ENCODE measurements at places on chromosomes 4 and X.

DNA sequence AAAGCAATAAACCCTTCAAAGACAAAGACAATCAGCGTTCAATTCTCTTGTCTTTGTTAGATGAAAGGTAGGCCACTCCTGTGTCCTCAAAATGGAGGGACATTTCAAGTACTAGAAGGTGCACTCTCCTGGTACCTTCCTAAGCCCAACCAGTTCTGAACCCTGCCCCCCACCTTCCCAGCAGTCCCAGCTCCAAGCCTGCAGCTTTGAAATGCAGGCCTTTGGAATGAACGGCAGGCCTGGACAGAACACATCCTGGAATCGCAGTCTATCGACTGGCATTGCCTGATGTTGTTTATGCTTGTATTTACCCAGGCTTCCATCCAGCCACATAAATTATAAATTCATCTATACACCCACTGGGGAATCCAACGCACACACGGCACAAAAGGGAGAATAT lies 47.4 kb downstream of the RASGEF1B start:
- DNase-seq = no peak

DNA sequence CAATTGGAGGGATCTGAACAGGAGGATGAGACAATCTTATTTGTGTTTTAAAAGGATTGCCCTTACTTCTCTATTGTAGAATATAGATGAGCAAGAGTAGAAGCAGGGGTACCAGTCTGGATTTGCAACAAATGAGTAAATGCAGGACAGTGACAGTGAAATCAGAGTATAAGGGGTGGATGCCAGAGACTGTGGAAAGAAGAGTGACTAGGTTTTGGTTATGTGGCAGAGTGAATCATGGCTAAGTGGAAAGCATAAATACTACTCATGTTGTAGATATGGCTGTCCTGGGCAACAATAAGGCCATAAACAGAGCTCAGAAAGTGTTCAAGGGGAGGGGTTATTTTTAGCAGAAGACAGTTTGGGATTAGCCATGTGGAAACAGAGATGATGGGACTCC lies 6.0 kb upstream of the VSIG4 start:
- DNase-seq = no peak

DNA sequence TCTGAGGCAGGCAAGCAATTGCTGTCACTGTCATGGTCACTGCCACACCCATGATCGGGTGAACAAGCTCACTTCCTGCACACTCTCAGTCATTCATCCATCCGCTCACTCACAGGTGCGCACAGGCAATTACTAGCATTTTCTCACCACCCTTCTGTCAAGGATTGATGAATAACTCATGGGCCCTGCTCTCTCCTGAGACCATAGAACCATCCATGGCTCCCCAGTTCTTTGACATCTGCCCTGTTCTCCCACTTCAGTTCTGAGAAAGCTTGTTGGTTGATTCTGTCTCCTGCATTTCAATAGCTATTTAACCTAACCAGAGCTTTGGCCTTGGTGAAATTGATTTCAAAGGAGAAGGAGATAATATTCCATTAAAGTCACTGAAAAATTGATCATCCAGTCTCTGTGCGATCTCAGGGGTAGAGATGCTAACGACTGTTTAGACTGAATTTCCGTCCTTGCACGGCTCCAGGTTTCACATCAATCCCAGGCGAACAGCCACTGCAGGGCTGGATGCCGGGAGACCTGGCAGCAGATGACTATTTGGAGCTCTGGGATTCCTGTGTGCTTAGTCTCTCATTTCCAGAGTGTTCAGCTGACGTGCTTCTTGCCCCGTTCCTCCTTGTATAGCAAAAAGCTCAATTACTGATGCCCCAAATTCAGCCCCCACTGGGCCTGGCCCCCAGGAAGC lies 36.9 kb upstream of the ADRA2C start:
- no peak for DNase-seq

GRCh38 chrX:65668377-65669310 lies 1.2 kb downstream of the MSN start:
- DNase-seq = peak; percentile 30

DNA sequence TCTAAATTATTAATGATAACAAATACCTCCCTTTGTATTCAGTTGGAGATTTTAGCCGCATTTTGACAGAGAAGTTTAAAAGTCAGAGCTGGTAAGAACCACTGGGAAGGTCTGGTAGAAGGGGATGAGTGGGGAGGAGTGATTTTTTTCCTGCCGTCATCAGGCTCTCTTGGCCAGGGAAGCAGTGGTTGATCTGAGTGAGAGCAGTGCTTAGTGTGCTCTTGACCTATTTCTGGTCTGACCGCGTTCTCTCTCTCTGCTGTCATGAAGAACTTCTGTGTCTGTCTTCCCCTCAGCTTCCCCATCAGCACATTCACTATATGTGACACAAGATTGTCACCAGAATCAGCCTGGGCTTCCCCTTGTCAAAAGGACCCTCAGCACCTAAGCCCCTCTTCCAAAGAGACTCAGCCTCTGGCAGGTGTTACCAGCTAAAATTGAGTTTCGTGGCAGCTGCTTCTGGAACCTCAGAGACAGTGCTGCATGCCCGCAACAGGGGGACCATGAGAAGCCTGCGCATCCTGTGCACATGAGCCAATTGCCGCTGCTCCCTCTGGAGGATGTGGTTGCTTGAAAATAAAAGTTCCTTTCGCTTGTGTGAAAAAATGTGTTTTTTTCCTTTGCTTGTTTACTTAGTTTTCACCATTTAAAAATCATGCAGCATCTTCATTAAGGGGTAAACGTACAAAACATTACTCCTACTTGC lies 268.9 kb downstream of the C4orf33 start:
- DNase-seq = no peak

DNA sequence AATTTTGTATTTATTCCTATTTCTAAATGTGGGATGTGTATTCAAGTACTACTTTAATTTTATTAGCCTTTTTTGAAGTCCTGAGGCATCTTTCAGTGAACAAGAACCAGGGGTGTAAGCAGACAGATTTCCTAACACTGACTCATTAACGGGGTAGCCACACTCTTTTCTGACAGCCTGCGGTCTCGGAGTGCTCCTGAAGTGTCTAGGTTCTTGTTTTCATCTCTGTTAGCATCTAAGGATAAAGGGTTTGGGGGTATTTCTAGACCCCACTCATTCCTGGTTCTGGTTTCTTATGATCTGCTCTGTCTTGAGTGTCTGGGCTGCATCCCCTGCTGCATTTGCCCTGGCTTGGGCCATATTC lies 71.9 kb downstream of the GC start:
- no peak for DNase-seq

DNA sequence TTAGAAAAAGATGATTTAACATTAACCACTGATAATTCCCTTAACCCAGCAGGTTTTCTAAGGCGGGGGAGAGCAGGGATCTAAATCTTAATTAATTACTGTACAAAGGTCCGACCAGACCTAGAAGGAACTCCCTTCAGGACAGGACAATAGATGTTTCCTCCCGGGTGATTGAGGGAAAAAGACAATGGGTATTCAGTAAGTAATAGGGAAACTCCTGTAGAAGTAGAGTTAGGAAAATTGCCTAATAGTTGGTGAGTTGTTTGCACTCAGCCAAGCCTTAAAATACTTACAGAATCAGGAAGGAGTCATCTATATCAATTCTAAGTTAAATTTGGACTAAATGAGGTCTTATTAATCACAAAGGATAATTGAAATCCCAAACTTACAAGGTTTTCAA lies 5.8 kb upstream of the SRD5A3 start:
- no peak for DNase-seq

- no peak for DNase-seq
Observed at GRCh38 chrX:97616883-97617530, 733.3 kb downstream of the RPA4 start.

- no peak for DNase-seq
Observed at GRCh38 chr4:169745291-169745690, 12.5 kb downstream of the HPF1 start.

- no peak for DNase-seq
Observed at GRCh38 chrX:129755779-129756650, 17.2 kb downstream of the XPNPEP2 start.

GRCh38 chrX:12814420-12814819 lies 23.2 kb downstream of the PRPS2 start:
- DNase-seq = peak; percentile 9

DNA sequence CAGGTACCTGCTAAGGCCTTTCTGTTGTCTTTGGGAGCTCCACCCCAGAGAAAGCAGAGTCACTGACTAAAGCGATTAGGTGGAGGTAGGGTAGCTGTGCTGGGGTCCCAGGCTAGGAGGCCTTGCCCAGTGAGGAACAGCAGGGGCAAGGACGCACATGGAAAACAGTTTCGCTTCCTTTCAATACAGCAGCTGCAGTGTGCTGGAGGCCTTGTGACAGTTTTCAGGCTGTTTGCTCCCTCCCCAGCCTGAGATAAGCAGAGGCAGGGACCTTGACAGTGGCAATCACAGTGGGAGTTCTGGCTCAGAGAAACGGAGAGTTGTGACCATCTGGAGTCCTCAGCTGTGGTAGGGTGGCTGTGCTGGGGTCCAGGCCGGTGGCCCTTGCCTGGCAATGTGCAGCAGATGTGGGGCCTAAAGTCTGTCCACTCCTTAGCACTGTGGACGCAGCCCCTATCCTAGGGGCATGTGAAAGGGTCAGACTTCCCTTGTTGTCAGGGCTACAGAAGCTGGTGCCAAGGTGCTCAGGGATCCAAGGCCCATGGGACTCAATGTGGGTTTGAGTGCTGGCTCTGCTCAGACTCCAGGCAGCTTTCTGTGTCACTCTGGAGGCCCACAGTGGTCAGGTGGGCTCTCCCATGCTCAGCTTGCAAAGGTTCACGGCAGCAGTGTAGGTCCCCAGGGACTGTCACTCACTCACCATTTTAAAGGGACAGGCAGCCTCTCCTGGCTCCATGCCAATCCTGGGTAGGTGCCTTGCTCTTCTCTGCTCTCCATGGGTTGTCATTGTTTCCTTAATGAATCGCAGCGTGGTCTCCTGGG lies 534.9 kb upstream of the FMR1 start:
- DNase-seq = no peak

DNA sequence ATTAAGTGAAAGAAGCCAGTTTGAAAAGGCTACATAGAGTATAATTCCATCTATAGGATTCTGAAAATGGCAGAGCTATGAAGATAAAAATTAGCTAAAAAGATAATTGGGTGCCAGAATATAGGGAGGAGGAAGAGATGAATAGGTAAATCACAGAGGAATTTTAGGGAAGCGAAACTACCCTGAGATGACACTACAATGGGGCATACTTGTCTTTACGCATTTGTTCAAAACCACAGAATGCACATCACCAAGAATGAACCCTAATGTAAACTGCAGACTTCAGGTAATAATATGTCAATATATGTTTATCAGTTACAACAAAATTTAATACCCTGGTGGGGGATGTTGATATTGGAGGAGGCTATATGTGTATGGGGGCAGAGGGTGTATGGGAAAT lies 1342.9 kb downstream of the ADGRL3 start:
- DNase-seq = no peak

DNA sequence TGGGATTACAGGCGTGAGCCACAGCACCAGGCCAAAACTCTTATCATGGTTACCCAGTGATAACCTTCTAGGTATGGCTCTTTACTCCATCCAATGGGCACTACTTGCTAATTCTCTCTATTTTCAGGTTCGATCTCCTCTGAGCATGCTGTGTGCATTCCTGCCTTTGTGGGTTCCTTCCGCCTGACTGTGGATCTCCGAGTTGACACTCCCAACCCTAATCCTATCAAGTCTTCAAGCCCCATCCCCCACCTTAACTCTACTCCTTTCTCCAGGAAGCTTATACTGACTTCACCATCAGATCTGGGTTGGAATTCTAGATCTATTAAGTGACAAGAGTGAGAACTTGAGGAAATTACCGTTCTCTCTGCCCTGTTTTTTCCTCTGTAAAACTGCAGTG lies 64.6 kb downstream of the ZAR1 start:
- DNase-seq = no peak

- DNase-seq = no peak
Observed at GRCh38 chr4:41418444-41418843, 119.5 kb upstream of the LIMCH1 start.

DNA sequence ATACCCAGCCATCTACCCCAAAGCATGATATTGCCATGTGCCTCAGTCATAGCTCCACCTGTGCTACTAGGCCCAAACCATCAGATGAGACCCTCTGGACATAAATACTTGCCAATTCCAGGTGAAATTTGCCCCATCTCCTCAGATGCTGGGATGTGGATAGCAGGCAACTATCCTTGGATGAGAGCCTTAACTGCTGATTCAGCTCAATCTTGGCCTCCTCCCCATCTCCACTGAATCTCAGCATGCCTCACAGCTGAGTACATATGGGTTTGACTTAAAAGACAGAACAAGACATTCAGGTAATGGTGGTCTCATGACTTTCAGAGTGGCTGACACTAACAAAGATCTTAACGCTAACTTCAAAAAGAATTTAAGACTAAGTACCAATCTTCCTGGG lies 50.8 kb upstream of the KLHL13 start:
- DNase-seq = no peak

DNA sequence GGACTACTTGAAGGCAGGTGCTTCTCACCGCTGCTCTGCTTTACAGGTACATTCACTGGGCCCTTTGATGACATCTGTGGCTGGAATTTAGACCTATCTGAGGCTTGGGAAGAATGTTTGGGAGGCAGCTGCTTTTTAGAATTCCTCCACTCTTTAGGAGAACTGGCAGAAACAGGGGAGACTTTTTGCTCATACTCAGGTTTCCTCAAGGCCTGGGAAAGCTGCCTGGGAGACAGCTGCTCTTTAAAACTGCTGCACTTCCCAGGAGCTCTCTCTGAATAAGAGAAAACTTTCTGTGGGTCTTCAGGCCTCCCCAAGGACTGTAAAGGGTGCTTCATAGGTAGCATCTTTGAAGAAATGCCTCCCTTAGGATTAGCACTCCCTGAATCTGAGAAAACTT lies 14.3 kb downstream of the CT47C1 start:
- no peak for DNase-seq

DNA sequence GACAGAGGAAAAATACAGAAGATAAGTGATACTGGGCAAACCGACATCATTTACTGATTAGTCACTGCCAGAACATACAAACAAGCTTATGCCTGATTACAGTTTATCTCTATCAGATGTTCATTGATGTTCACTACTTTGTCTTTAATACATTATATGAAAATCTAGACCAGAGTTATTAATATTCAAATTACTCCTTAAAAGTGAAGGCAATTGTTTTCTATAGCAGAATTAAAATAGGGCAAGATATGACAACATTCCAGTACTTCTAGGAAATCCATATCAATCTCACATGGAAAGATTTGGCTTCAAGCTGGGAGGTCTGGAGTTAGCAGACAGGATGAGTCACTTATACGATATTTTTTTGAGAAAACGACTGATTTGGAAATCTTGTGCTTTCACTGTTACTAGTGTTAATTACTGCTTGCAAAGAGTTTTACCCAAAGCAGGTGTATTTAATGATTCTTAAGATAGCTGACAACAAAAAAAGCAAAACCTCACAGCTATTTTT lies 31.8 kb downstream of the HPGD start:
- no peak for DNase-seq

- no peak for DNase-seq
Observed at GRCh38 chr4:70892086-70892769, 9.9 kb upstream of the MOB1B start.

- no peak for DNase-seq
Observed at GRCh38 chr4:103425406-103425805, 227.3 kb upstream of the CENPE start.

DNA sequence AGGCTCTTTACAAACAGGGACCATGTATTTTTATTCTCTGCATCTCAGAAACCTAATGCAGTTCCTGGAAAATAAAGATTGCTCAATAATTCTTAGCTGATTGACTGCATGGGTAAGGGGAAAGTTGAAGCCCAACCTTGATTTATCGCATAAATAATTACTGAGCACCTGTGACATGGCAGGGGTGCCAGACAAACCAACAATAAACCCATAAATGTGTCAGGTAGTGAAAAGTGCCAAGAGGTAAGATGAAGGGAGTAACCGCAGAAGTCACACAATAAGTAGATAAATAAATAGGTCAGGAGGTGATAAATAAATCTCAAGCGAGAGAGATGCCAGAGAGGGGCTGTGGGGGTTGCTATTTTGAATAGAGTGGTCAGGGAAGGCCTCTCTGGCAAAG lies 20.1 kb upstream of the AP1S2 start:
- DNase-seq = no peak

Measured in T-helper 1 cell (primary cell).